ENCODE measurements at places on chromosomes 1 and 21.
A peak's percentile ranks its signal among the peaks of the same experiment; 100 is the strongest.

GRCh38 chr1:182927693-182928433 lies 25.1 kb downstream of the SHCBP1L start:
- DNase-seq = no peak

- DNase-seq = no peak
These were observed 52.9 kb downstream of the MRPS6 start for GRCh38 chr21:34126269-34126668.

DNA sequence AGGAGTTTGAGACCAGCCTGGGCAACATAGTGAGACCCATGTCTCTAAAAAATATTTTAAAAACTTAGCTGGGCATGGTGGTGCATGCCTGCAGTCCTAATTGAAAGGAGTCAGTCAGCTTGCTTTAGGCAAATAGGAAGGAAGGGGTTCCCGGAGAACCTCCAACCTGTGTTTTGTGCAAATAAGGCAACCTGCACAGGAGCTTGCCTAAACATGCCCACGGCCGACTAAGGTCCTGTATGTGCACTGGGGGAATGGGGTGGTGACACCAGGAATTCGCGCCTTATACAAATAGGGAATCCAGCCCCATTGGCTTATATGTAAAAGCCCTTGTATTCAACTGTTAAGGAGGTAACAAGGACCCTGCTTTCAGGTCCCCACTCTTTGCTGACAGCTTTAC lies 429.2 kb upstream of the ZP4 start:
- DNase-seq = no peak

GRCh38 chr1:96096613-96097321 lies 624.8 kb upstream of the PTBP2 start:
- no peak for DNase-seq

DNA sequence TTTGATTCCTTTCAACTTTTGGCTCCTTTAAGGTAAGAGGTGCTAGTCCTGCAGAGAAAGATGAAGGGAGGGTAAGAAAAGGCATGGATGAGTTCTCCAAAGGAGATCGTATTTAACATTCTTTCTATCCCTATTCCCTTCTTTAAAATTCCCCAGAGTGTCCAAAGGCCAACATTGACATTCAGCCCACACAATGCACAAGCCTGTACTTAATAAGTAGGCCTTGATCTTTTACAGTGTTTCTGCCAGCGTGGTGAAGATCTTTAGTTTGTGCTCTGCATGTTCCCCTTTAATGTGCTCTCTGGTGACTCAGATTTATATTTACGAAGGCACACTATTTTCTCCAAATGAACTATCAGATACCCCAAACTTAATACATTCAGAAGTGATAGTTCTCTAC lies 582.5 kb upstream of the RGS18 start:
- DNase-seq = no peak

DNA sequence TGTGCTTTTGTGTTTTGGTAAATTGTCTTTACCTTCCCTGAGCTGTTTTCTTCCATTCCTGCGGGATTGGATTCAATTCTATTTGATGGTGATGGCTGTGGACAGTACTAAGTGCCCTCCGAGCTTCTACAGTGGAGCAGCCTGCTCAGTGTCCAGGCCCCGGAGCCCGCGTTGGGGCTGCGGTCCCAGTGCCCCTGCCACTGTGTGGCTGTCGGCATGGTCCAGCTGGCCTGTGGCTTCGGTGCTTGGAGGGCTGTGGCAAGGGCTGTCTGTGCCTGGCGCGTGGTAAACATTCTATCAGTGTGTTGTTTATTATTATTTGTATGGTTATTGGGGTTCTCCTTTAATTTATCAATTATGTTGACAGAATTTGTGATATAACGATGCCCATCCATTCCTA lies 109.1 kb upstream of the COL6A1 start:
- DNase-seq = no peak

GRCh38 chr21:45067462-45068285 lies 6.7 kb upstream of the ADARB1 start:
- no peak for DNase-seq

DNA sequence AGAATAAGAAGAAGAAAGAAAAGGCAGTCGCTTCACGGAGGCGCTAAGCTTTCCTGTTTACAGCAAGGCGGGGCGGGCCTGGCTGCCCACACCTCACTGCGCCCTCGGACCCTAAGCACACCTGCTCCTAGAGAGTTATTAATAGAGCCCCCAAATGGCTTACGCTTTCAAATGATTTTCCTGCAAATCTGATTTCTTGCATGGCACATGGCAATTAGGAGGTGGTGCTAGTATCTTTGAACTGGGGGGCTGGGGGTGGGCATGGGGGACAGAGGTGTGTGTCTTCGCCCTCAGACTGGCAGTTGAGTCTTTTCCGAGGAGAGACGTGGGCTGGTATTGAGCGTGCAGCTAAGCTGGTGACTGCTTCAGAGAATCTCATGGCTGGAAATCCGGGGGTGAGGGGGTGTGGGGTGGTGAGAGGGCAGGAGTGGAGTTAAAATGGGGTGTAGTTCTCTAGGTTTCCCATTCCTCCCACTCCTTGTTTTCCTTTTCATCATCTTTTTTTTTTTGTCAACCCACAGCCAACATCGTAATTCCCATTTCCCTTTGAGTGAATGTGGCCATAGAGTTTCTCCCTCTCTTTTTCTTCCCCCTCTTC lies 1.3 kb downstream of the S1PR1 start:
- DNase-seq = peak; percentile 64

- no peak for DNase-seq
These were observed 39.6 kb upstream of the KANK4 start for GRCh38 chr1:62358665-62359373.

- DNase-seq = no peak
These were observed 457.8 kb downstream of the PTPRC start for GRCh38 chr1:199096591-199096990.

GRCh38 chr1:23727362-23727811 lies 15.9 kb upstream of the ELOA start:
- DNase-seq = no peak

GRCh38 chr1:182600036-182600713 lies 4.0 kb downstream of the RGS16 start:
- no peak for DNase-seq

DNA sequence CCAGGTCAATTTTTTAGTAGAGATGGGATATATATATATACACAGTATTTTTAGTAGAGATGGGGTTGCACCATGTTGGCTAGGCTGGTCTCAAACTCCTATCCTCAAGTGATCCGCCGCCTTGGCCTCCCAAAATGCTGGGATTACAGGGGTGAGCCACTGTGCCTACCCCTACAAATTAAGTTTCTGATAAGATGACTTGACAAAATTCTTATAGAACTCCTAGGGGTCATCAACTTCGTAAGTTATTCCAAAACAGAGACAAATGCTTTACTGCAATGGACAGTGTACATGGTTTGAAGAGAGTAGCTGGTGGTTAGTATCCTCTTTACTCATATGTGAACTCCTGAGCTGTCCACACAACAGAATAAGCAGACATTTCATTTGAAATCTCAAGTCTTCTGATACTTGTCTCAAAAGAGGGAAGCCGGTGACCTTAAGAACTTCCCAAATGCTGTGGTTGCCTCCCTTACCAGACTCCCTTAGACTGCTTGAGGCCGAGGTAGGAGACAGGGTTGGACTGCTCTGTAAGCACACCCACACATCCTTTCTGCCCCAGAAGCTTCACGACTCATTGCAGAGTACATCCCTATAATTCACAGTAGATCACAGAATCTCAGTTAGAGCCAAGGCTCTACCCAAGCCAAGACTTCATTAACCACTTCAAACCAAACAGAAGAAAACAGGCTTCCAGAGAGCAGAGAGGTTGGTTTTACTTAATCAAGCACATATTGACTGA lies 244.1 kb upstream of the IRF2BP2 start:
- DNase-seq = no peak

GRCh38 chr1:246483569-246483933 lies 23.5 kb downstream of the SMYD3 start:
- no peak for DNase-seq

DNA sequence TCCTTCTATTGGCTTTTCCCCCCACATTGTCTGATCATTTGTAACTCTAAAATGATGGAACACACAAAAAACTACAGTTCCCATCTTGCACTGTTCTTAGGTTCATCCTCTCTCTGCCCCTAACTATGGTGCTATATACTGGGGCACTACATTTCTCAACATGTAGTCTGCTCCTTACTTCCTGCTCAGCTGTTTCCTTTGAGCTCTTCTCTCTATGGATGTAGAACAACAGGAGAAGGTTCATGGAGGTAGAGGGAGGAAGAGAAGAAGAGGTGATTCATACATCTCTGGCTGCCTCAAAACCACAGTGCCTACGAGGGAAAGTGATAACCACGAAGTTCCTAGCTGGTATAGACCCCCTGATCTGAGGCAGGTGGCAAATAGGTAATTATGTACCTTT lies 7.0 kb upstream of the C1orf146 start:
- DNase-seq = no peak

DNA sequence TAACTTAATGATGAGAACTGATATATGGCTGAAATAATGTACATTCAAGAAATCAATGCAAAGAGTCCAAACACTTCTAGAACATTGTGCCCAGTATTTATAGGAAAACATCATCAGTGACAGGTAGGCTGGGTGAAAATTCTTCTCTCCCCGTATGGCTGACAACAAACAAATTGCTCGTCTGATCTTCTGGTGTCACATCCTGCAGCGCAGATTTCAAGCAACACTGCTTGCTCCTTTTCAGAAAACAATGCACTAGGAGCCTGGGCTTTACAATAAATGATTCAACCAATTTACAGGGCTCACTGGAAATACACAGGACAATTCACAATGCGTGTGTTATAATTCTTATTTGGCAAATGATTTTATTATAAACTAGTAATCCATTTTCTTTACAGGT lies 185.3 kb downstream of the RERE start:
- no peak for DNase-seq

- no peak for DNase-seq
These were observed 263.4 kb downstream of the PLA2G4A start for GRCh38 chr1:187092104-187092503.

GRCh38 chr1:1134300-1134970 lies 18.5 kb upstream of the C1orf159 start:
- DNase-seq = no peak

DNA sequence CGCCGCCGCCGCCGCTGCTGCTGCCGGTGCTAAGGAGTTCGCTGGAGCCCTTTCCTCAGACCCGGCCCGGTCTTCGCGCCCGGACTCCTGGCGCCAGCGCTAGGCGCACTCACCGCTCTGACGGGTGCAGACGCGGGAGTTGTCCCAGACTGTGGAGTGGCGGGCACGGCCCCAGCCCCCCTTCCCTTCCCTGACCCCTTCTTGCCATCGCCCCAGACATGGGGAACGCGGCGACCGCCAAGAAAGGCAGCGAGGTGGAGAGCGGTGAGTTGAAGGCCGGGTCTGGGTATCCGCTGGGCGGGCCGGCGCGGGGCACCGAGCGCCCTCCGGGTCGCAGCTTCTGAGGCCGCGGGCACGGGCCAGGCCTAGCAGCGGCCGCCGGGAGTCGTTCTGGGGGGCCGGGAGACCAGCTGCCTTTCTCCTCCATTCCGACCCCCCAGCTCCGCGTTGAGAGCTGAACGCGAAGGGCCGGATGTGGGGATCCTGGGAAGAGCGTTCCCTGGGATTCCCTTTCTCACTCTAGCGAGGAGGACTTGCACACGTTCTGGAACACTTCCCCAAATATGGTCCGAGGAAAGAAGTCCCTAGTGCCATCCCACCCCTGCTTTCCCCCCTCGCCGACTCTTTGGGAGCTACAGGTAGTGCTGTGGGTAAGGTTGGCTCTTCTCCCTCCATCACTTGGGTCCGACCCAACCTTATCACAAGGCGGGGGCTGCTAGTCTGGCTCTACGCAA lies 65.8 kb upstream of the PRKACB start:
- DNase-seq = no peak

DNA sequence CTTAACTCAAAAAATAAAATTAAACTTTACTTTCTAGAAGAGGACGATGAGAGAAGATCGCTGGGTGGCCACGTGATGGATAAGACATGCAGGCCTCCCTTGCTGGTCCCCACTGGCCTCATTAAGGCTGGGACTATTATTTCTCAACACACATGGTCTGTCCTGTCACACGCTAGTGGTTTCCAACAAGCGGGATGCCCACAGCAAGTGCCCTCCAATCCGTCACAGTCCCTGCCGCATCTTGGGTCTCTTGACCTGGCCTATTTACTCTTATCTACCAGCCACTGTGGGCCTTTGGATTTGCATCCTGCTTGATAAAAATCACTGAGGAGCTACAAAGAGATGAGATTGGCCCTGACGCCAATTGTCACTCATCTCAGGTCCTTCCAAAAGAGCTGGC lies 30.0 kb downstream of the CAPZB start:
- DNase-seq = no peak

DNA sequence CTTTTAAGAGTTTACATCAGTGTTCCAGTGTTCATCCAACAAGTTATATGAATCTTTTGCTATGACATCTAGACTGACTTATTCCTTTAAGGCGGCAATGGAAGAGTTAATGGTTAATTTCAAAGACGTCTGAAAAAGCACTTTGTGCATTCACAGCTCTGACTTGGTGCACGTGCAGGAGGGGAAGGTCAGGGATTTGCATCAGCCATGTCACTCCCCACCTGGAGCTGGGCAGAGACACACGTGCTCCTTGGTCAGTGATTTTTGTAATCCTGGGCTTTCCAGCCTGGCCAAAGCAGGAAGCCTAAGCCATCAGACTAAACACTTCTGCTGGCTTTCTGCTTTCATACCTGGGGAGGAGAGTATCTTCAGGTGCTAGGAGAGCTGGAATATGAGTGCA lies 96.3 kb downstream of the ST3GAL3 start:
- no peak for DNase-seq

DNA sequence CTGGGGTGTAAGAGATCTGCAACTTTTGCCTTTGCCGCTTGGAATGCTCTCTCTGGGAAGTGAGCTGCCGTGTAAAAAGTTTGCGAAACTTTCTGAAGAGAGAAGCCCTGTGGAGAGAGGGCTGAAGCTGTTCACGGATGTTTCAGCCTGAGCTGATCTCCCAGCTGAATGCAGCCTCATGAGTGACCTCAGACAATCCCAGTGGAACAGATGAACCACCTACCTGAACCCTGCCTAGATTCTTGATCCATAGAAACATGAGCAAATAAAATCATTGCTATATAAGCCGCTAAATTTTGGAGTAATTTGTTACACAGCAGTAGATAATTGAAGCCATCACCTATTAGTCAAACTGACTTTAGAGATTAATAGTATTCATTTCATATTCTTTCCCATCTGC lies 4.4 kb upstream of the ALG6 start:
- DNase-seq = no peak

- no peak for DNase-seq
These were observed 132.6 kb downstream of the ETS2 start for GRCh38 chr21:38938343-38938742.

DNA sequence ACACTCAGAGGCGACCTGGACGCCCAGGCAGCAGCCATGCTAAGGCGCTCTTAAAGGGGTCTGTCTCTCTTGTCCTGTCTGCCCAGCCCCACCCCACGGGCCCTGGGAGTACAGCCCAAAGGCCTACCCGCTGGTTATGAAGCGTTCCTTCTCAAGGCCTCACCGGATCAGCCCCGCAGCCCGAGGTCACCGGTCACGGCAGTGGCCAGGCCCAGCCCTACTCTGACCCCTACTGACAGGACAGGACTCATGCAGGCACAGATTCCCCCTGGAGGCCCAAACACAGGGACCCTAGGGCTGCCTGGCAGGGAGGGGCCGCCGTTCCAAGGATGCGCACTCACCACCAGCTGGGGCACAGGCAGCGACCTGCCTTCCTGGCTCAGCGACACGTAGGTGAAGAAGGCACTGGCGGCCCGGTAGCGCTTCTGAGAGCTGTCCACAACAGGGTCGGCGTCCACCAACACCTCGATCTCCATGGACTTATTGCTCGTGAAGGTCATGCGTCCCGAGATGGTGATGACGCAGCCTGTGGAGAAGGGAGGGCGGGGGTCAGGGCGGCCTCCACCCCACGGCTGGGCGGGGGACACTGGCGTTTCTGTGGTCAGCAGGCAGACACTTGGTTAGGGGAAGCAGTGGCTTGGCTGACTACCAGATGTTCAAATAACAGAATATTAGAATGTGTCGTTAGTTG lies 20.0 kb upstream of the GPR153 start:
- no peak for DNase-seq
